ENCODE measurements at places on chromosomes 11 and 22.
A peak's percentile ranks its signal among the peaks of the same experiment; 100 is the strongest.

DNA sequence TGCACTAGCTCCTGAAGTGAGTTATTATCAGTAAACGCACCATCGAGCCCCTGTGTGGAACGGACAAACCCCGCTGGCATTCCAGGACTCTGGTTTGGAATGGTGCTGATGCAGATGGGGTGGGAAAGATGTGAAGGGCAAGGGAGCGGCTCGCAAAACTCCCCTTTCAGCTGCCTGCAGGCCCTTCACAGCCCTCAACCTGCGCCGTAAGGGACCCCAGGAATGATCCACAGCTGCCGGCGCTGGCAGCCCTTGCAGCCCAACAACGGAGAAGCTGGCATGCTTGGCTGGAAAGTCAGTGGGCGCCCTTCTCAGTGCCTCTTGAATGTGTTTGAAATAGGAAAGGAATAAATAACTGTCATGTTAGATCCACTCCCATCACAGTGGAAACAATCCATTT, 1445.5 kb downstream of the BRD1 start:
- no peak for DNase-seq

GRCh38 chr22:50601669-50602337, 1.2 kb downstream of the MAPK8IP2 start:
- DNase-seq, result no peak

DNA sequence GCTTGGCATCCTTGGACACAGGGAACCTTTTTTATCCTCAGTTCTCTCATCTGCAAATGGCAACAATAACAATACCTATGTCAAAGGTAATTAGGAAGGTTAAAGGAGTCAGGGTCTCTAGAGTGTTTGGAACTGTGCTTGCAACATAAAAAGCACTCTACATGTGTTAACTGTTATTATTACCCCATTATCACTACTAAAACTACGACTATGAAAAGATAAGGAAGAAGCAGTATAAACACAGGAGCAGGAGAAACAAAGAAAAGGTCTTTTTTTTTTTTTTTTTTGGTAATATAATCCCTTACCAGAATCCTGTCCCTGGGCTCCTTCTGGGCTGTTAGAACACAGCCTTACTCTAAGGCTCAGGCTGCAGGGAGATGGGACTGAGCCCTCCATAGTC, 348.2 kb downstream of the CADM1 start:
- no peak for DNase-seq

DNA sequence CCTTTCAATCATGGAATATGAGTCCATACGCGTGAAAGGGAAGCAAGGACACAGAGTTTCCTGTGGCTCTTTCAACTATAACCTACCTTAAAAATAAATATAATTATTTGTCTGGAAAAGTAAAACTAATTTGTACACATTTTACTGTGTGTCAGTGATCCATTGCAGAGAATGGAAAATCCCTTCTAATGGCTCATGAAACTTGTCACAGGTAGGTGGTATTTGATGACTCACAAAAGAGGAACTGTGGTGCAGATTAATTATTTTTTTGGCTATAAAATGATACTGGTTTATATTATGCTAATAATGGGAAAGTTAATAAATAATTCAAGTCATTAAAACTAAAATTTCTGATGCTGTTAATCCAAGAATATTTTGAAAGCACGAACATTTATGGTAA, 792.2 kb downstream of the METTL15 start:
- no peak for DNase-seq

DNA sequence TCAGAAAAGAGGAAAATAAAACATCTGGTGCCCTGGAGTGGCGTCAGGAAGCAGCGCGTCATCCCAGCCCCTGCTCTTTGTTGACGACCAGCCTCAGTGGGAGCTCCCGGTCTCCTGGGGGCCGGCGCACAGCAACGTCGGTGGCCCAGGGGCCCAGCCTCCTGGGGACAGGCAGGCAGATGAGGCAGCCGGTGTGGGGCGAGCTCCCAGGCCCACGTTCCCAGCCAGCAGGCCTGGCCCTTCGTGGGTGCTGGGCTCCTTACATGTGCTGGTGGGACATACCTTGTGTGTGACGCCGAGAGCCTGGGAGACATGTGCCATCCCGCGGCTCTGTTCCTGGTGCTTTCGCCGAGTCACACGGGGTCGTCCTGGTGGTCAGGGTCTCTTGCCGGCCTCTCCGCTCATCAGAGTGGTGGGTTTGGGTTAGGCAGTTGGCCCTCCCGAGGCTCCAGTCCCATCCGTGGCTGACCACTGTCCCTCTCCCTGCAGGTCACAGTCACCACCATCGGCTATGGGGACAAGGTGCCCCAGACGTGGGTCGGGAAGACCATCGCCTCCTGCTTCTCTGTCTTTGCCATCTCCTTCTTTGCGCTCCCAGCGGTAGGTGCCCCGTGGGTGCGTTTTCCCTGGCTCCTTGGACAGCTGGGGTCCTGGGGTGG, 116.7 kb downstream of the KCNQ1OT1 start:
- DNase-seq, result no peak

DNA sequence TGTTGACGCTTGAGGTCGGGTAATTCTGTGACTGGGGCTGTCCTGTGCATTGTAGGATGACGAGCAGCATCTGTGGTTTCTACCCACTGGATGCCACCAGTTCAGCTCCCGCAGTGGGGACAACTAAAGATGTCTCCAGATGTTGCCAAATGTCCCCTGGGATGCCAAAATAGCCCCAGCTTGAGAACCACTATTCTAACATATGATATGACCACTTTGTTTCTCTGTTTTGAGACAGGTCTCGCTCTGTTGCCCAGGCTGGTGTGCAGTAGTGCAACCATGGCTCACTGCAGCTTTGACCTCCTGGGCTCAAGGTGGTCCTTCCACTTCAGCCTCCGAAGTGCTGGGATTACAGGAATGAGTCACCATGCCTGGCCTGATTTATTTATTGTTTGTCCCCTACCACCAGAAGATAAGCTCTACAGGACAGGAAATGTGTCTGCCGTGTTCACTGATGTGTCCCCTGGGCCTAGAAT, 4.4 kb upstream of the MEN1 start:
- DNase-seq, result no peak

GRCh38 chr11:122246874-122247273, 130.9 kb upstream of the BLID start:
- DNase-seq, result no peak

GRCh38 chr11:111231836-111232235, 13.7 kb upstream of the POU2AF2 start:
- DNase-seq, result no peak

DNA sequence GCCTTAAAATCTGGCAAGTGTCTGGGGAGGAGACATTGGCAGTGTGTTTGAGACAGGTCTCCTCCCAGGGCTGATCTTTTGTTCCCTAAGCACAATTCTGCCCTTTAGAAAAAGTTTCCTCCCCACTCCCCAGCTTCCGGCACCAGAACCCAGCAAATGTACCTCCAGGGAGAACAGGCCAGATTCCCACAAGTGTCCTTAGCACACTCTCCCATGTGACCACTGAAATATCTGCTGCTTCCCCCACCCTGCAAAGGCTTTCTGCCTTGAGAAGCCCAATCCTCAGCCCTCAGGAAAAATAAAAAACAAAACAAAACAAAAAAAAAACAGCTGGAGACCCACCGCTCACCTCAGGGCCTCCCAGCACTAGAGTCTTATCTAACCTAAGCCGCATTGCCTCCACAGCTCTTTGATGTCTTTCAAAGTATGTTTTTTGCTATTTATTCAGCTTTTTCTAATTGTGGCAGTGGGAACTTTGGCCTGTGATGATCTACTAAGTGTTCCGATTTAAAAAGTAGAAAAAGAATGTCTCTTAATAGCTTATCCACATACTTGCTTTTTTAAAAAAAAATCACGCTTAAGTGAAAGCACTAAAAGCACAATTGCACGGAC, 29.0 kb upstream of the FBLN1 start:
- DNase-seq, result no peak

DNA sequence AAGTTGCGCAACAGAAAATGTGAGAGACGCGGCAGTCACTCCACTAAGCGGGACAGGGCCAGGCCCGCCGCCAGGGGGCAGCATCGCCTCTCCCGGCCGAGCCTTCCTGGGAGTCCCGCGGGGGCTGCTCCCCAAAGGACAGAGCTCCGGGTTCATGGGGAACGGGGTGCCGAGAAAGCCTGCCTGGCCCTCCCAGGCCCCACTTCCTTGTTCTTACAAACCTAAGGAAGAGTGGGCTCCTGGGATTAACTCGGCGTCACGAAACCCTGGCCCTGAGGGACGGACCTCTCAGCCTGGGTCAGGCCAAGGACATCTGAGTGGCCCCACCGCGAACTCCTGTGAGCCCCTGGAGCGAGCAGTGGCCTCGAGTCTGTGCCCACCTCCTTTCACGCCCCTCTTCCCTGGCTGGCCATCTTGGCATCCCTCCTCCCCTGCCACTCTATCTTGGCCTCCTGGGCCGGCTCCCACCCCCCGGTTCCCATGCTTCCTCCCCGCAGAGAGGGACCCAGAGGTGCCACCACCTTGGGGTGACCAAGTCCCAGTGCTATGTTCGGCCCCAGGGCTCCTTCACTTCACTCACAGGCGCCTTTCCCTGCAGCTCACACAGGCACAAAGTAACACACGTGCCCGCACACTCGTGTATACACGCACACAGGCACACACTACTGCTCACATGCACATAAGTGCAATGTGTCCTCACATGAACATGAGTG, 99.9 kb upstream of the FGF3 start:
- peak; percentile 72 for DNase-seq

DNA sequence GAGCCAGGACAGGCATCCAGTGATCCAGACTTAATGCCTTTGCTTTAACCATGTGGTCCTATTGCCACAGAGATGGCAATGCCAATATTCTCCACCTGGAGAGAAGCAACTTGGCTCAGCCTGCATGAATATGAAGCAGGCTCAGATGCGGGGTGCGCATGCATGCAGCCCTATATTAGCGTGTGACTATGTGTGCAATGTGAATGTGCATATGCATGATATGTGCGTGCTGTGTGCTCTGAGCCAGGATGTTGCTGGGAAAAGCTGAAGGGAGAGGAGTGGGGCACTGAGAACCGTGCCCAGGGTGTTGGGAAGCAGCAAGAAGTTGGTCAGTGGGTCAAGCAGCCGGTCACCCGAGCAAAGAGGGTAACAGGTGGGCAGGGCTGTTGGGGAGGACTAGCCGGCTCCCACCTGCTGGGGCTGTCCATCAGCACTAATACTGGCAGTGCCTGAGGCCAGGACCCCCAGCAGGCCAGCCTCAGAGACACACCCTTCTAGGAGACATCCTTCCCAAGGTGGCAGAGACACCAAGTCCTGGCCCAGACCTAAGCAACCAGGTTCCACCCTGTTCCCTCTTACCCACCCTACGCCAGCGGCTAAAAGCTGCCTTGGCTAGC, 24.8 kb upstream of the MYOD1 start:
- no peak for DNase-seq

GRCh38 chr22:49512487-49513165, 315.0 kb downstream of the BRD1 start:
- no peak for DNase-seq

Data from MG63 (cell line).